ENCODE measurements at places on chromosomes 4 and X.
A peak's percentile ranks its signal among the peaks of the same experiment; 100 is the strongest.

- DNase-seq: no peak
Observed at GRCh38 chr4:117699595-117699994, 334.7 kb upstream of the NDST3 start.

GRCh38 chr4:21753084-21753760, 195.3 kb downstream of the KCNIP4 start:
- no peak for DNase-seq

DNA sequence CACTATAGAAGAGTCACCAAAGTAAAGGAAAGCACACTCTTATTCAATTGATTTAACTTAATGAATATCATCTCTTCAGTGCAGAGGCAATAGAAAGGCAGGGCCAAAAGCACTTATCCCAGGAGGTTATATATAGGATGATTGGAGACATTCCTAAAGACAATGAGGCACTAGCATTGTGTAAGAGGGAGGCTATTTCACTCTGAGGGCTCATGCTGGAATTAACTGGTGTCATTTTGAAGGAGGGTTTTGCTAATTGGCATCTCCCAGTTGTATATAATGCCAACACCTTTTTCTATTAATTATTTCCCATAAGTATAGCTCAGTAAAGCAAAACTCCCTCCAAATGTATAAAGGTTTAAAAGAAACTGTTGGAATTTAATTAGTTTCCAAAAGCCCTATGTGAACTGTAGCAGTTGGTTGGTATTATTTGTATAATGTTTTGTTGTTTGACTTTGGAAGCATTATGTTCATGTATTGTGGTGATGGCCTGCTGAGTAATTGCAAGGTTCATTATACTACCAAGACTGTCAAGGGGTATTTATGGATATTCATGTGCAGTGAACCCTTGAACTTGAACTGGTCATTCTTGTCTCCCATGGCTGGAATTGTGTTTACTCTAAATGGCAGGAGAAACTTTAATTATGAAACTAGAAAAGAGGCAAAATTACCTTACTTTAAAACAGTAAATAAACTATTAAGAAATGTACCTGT, 270.3 kb downstream of the BMPR1B start:
- DNase-seq: no peak

GRCh38 chrX:27565992-27566391, 24.2 kb upstream of the DCAF8L2 start:
- DNase-seq: no peak

GRCh38 chr4:69523385-69524132, 27.9 kb upstream of the UGT2B4 start:
- no peak for DNase-seq

GRCh38 chrX:120264341-120264740, 13.7 kb downstream of the ZBTB33 start:
- DNase-seq: no peak

- no peak for DNase-seq
Observed at GRCh38 chr4:41303372-41304118, 46.8 kb downstream of the UCHL1 start.

GRCh38 chr4:56698329-56698728, 17.2 kb upstream of the HOPX start:
- no peak for DNase-seq

DNA sequence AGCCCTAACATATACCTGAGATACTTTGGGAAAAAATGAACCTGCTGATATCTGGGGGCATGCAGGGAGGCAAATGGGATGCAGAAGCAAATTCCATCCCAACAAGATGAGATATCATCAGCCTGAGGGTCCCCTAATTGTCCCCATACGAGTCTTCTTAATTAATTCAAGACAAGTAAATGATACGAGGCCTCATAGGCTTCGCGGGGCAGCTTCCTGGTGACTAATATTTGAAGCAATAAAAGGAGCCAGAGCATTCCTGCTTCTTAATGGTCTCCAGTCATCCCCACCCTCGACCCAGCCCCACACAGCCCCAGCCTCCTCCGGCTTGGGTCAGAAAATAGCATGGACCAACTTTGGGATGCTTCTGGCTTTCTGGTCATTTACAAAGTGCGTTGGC, 99.6 kb upstream of the MSX1 start:
- DNase-seq: no peak

DNA sequence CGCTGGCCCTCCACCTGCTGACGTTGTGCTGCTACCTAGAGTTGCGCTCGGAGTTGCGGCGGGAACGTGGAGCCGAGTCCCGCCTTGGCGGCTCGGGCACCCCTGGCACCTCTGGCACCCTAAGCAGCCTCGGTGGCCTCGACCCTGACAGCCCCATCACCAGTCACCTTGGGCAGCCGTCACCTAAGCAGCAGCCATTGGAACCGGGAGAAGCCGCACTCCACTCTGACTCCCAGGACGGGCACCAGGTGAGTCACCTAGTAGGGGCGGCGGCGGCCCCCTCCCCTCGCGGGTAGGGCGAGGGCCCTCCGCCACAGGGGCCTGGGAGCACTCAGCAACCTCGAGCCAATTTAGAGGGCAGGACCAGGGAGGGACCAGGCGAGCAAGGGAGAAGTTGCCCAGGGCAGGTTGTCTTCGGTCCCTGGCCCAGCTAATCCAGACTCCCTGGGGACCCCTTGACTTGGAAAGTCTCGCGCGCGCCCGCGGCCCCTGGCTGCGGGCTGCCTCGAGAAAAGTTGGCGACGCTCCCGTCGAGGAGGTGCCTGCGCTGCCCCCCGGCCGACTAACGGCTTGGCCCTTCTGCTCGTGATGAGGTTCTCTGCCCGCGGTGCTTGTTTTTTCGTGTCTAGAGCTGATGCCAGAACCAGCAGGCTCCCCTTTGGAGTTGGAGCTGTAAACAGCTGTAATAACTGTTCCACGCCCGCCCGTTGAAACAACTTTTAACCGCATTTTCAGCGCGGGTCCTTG, 717 bp downstream of the EDA start:
- no peak for DNase-seq

DNA sequence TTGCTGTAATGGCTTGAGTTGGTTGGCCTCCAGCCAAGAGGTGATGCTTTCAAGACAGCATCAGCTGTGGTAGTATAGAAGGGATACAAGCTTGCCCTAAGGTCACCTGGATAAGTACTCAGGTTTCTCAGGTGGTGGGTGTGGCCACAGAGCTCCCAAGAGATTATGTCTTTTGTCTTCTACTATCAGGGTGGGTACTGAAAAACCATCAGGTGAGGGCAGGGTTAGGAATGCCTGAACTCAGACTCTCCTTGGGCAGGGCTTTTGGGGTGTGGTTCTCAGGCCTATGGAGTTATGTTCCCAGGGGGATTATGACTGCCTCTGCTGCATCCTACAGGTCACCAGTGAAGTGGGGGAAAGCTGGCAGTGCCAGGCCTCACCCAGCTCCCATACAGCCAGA, 654.6 kb upstream of the GALNT7 start:
- DNase-seq: no peak

DNA sequence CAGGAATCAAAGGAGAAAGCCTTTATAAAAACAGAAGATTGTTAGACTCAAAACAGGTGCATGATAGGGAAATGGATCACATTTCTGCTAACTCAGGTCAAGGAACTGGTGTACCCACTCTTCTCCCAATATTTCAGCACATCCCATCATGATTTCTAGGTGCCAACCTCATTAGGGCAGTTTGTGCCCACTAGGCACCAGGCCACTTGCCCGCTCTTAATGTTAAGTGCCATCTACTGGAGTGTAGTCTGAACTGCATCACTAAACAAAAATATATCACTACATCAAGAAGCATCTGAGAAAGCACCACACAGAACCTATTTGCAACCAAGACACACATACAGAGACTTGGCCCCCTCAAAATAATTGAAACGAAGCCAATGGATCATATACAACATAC, 140.4 kb upstream of the GRID2 start:
- DNase-seq: no peak

DNA sequence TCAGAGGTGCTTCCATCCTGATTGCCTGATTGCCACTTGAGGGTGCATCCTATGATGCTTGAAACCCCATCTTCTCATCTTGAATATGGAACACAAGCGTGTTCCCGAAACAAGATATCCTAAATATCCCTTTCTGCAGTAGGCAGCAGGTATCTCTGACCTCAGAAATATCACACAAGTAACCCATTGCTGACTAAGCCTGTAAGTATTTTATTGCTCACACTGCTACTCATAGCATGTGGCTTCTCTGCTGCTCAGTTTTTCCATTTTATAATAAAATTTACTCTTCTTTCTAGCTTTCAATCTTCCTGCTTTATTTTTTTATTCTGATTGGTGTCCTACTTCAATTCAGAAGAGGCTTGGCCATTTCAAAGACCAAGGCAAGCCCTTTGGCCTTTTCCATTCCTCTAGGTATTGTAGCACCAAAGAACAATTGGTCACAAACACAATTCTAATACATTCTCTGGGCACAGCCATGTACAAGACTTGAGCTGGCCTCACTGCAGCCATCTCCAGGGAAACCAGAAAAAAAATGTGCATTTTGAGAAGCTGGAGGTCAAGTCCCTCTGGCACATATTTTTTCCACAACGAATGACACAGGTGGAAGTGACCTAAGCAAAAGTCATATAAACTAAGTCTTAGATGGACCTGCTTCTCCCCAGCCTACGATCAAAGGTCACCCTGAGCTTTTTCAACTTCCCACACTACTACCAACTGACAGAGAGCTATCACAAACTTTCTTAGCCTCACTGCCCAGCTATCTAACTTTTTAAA, 107.0 kb downstream of the OR13H1 start:
- no peak for DNase-seq

DNA sequence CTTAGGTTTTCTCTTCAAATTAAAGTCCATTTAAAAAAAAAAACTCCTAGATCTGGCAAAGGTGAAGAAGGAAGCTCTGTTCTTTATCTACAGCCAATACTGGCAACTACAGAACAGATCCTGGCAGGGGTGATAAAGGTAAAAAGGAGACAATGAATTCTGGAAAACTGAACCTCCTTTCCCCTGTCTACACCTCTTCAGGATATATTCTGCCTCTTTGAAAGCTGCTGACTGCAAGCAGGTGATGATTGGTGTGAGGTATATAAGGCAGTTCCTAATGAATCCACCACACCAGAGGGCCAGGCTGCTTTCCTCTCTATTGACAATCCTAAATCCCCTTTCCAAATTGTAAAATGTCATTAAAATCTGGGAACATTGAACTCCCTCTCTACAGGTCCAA, 370.1 kb downstream of the PPP3CA start:
- no peak for DNase-seq

DNA sequence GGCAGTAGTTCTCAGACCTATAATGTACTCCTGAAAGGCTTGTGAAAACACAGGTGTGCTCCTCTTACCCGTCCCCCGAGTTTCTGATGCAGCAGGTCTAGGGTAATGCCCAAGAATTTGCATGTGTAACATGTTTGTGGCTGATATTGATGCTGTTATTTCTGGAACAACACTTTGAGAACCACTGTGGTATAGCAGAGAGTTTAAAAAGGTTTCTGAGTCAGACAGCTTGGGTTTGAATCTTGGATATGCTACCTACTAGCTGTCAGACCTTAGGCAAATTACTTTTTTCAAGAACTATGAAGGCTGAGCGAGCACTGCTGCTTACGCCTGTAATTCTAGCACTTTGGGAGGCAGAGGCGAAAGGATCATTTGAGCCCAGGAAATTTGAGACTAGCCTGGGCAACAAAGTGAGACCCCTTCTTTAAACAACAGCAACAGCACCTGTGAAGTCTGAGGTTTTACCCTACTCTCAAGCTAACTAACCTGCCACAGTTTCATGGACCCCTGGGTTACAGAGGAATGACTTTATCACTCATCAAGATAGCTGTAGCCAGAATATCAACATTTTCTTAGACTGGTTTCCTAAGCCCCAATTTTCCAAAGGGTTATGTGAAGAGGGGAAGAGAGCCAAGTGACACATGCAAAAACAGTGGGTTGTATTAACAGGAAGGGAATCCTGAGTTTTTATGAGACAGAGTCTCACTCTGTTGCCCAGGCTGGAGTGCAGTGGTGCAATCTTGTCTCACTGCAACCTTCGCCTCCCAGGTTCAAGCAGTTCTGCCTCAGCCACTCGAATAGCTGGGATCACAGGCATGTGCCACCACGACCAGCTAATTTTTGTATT, 5.1 kb downstream of the AFF1 start:
- DNase-seq: no peak

DNA sequence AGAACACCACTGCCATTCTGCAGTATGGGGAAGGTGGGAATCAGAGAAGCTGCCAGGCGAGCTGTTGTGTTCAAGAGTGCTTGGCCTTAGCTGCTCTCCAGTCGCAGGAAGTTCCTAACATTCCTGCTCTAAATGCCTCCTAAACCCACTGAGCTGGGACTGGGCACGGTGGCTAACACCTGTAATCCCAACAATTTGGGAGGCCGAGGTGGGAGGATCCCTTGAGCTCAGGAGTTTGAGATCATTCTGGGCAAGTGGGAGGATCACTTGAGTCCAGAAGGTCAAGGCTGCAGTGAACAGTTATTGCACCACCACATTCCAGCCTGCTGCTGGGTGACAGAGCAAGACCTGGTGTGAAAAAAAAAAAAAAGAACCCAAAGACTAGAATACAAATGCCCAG, 690.3 kb upstream of the FAM241A start:
- no peak for DNase-seq

GRCh38 chr4:99946356-99947189, at the start of gene DNAJB14:
Gene DNAJB14, minus strand, starts transcription at chr4:99946618. Its CDS starts 47 bp downstream, at chr4:99946571.
- DNase-seq: peak; percentile 37

Measured in stimulated activated CD8-positive, alpha-beta memory T cell treated with anti-CD3 and anti-CD28 coated beads, Interleukin-4, amount 100 ng/mL, for 4 hours (primary cell).